ENCODE measurements at places on chromosomes 12 and 14.

GRCh38 chr12:67410246-67410645 is 141.1 kb downstream of the CAND1 start:
- H3K27ac ChIP-seq = no peak overlapping the region
- no peak overlapping the region for H3K4me3 ChIP-seq
- no peaks in the 10 kb centered on the region for H3K4me1 ChIP-seq
- no peaks in the 10 kb centered on the region for H3K36me3 ChIP-seq
- H3K27me3 ChIP-seq = no peaks in the 10 kb centered on the region

DNA sequence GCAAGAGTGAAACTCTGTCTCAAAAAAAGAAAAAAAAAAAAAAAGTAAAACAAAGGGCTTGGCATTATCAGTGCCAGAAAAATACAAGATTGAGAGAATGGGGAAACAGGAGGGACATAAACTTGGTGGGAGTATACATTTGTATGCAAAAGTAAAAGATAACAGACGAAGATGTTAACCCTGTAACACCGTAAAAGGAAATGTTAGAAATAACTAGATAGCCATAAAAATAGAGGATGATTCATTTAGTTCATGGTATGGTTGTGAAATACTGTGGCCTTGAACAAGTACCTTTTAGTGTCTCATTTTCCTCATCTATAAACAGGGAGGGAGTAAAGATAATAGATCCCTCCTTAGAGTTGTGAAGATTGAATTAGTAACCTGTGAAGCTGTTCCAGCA is 33.3 kb downstream of the ATP2A2 start:
- H3K36me3 ChIP-seq = peaks cover 73% of the 10 kb centered on the region
- no peak overlapping the region for H3K4me3 ChIP-seq
- H3K4me1 ChIP-seq = no peaks in the 10 kb centered on the region
- H3K27me3 ChIP-seq = no peaks in the 10 kb centered on the region
- H3K27ac ChIP-seq = no peak overlapping the region
- DNase-seq = no peak

GRCh38 chr14:67620217-67620785 is 581 bp downstream of the ARG2 start:
- H3K27ac ChIP-seq = no peak overlapping the region
- no peak for DNase-seq
- H3K27me3 ChIP-seq = no peaks in the 10 kb centered on the region
- peak overlapping the region; percentile 93 for H3K4me3 ChIP-seq

- no peaks in the 10 kb centered on the region for H3K4me1 ChIP-seq
- DNase-seq = no peak
- no peak overlapping the region for H3K4me3 ChIP-seq
- peaks cover 13% of the 10 kb centered on the region for H3K36me3 ChIP-seq
- no peaks in the 10 kb centered on the region for H3K27me3 ChIP-seq
- no peak overlapping the region for H3K27ac ChIP-seq
Measured at GRCh38 chr14:39025810-39026627, 77.0 kb downstream of the SEC23A start.

DNA sequence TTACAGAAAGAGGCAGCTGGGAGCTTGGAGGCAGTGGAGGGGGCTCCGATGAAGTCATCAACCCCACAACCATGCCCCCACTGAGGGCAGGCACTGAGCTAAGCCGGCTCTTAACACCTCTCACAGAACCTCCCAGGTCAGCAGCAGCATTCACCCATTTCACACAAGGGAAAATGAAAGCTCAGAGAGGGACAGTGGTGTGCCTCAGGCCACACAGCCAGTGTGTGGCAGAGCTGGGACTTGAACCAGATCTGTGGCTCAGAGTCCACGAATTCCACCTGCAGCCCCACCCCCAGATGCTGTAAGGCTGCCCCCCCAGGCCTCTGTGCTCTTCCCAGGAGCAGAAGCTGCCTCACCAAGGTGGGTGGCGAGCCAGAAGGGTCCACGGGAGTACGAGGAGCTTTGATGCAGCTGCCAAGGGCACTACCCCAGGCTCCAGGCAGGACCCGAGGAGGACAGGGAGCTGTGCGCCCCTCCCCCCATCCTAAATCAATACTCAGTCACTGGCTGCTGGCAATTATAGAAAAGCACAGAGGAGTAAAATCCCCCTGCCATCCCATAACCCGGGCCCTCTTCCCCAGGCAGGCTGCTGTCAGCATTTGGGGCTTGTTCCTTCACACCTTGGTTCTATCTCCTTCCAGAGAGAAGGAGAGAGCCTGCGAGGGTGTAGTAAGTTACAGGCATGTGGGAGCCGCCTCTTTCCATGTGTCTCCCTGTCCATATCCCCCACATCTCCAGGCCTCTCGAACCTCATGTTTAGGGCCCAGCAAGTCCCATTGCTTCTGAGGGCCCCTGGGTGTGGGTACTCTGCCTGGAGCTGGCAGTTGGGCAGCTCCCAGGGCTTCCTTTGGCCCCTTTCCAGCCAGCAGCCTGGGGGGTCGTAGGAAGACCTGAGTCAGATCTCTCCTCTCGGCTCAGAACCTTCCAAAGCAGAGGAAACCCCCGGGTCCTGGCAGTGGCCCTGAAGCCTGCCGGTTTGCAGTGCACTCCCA is 47.6 kb downstream of the FAM222A start:
- H3K4me1 ChIP-seq = no peaks in the 10 kb centered on the region
- H3K27me3 ChIP-seq = no peaks in the 10 kb centered on the region
- no peaks in the 10 kb centered on the region for H3K36me3 ChIP-seq
- no peak for DNase-seq
- no peak overlapping the region for H3K27ac ChIP-seq

GRCh38 chr12:92029902-92030586 is 115.6 kb downstream of the BTG1 start:
- H3K36me3 ChIP-seq = no peaks in the 10 kb centered on the region
- peaks cover 88% of the 10 kb centered on the region for H3K4me1 ChIP-seq
- no peak for DNase-seq
- H3K27me3 ChIP-seq = no peaks in the 10 kb centered on the region
- no peak overlapping the region for H3K4me3 ChIP-seq
- peak overlapping the region; percentile 96 for H3K27ac ChIP-seq

DNA sequence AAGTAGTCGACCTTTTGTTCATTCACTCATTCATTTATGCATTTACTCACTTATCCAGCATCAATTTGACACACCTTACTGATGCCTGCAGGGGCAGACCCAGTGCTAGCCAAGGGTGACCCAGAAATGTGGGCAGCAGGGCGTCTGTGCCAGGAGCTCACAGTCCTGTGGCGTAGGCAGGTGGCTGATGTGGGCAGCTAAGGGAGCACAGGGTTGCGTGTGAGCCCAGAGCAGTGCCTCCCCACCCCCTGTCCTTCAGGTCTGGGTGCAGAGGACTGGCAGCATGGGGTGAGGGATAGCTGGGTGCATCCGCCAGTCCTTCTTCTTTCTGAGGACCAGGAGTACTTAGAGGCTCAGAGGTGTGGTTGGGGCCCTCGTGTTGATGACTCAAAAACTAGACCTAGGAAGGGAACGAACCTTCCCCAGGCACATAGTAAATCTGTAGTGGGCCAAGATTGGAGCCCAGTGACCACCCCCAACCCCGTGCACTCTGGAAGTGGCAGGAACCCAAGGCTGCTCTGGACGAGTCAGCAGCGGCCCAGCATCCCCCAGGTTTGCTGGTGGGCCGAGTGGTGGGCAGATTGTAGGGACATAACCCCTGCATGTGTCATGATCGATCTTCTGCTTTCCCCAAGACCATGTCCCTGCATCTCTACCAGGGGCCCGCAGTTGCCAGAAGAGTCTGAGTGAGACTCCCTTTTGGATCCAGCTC is 63.9 kb downstream of the BEGAIN start:
- H3K27me3 ChIP-seq = no peaks in the 10 kb centered on the region
- H3K27ac ChIP-seq = no peak overlapping the region
- H3K4me3 ChIP-seq = no peak overlapping the region

GRCh38 chr12:86230516-86231146 is 25.6 kb downstream of the MGAT4C start:
- no peak for DNase-seq
- H3K4me3 ChIP-seq = no peak overlapping the region
- no peaks in the 10 kb centered on the region for H3K36me3 ChIP-seq
- no peaks in the 10 kb centered on the region for H3K27me3 ChIP-seq
- no peak overlapping the region for H3K27ac ChIP-seq
- H3K4me1 ChIP-seq = no peaks in the 10 kb centered on the region

- no peak for DNase-seq
- H3K4me3 ChIP-seq = no peak overlapping the region
- no peaks in the 10 kb centered on the region for H3K4me1 ChIP-seq
- H3K27ac ChIP-seq = no peak overlapping the region
- no peaks in the 10 kb centered on the region for H3K27me3 ChIP-seq
- H3K36me3 ChIP-seq = no peaks in the 10 kb centered on the region
Measured at GRCh38 chr12:70415987-70416386, 49.9 kb downstream of the KCNMB4 start.

DNA sequence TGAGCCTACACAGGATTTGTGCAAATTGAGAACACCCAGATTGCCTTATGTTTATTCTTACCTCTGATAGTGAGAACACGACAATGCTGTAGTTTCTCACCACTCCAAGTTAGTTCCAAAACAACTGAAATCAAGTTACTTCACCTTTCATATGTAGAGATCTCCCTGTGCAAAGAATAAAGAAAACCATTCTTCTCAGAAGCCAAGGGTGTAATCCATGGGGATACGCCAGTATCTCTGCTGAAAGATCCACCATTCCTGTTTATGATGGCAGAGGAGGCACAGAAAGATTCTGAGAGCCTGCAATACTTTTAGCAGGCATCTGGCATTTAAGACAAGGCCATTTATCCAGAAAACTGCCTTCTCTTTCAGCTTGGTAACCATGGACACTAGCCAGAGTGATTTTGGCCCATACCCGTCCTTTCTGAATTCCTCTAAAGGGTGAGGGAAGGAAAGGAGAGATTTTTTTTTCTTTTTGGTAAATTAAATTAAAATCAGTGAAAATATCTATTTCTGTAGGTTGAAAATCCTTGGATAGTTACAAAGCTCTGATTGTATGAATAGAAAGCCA is 355.4 kb upstream of the FAR2 start:
- H3K27me3 ChIP-seq = no peaks in the 10 kb centered on the region
- no peak overlapping the region for H3K4me3 ChIP-seq
- DNase-seq = no peak
- no peaks in the 10 kb centered on the region for H3K36me3 ChIP-seq
- H3K27ac ChIP-seq = no peak overlapping the region

GRCh38 chr14:73502017-73502619 is 11.4 kb downstream of the RIOX1 start:
- no peaks in the 10 kb centered on the region for H3K27me3 ChIP-seq
- H3K27ac ChIP-seq = no peak overlapping the region
- no peak overlapping the region for H3K4me3 ChIP-seq
- no peaks in the 10 kb centered on the region for H3K4me1 ChIP-seq
- peaks cover 12% of the 10 kb centered on the region for H3K36me3 ChIP-seq
- no peak for DNase-seq

GRCh38 chr14:103416916-103417315 is 31.7 kb downstream of the MARK3 start:
- DNase-seq = no peak
- H3K4me3 ChIP-seq = no peak overlapping the region
- H3K36me3 ChIP-seq = peaks cover 50% of the 10 kb centered on the region
- no peak overlapping the region for H3K27ac ChIP-seq

DNA sequence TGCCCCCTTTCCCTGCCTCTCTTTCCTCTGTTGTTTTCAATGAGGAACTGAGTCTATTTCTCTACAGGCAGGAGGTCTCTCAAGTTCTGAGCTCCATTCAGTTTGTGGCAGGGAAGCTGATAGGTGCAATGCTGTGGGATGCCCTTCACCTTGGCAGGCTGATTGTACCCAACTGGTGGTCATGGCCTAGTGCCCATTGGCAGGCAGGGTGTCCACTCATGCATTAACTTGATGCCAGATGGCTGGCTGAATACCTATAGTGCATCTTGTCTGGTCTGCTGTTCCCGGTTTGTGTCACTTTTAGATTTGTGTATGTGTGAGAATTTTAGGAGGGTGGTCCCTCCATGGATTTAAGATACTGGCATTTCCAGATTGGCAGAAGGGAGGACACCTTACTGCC is 20.0 kb upstream of the ITGA5 start:
- H3K4me3 ChIP-seq = no peak overlapping the region
- no peaks in the 10 kb centered on the region for H3K4me1 ChIP-seq
- peaks cover 7% of the 10 kb centered on the region for H3K27me3 ChIP-seq
- DNase-seq = no peak

DNA sequence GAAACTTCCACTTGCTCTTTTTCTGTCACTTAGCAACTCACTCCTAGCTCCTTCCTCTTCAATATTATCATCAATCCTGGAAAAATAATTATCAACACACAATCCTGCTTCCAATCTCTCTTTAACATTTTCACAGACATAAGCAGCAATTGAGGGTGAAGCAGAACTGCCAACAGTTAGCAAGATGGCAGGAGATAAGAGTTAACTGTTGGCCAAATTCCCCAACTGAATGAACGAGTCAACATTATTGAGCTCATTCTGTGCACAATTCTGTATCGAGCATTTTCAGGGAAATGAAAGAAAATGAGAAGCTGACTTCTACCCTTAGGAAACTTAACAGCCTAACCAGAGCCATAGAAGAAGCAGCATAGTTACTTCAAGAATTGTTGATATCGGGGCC is 152.0 kb downstream of the KCNA5 start:
- no peaks in the 10 kb centered on the region for H3K36me3 ChIP-seq
- peaks cover 11% of the 10 kb centered on the region for H3K27me3 ChIP-seq
- no peak overlapping the region for H3K27ac ChIP-seq
- H3K4me1 ChIP-seq = no peaks in the 10 kb centered on the region

DNA sequence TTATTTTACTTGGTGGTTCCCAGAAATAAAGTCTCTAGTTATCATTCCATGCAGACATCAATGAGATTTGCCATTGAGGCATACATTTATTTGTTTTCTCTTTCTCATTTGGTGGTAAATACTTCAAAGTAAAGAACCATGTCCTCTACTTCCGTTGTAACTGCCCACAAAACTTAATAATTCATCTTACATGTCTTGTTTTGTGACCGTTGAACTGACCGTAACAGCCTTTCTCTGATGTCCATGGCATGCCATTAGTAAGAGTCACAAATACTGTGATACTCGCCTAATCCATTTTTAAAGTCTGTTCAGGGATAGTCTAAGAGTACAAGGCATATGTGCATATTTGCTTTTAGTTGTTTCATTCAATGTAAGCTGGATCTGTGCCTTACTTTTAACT is 145.3 kb downstream of the ETV6 start:
- H3K4me1 ChIP-seq = peaks cover 78% of the 10 kb centered on the region
- H3K36me3 ChIP-seq = peaks cover 24% of the 10 kb centered on the region
- peak overlapping the region; percentile 69 for H3K27ac ChIP-seq
- no peak for DNase-seq
- H3K27me3 ChIP-seq = no peaks in the 10 kb centered on the region

DNA sequence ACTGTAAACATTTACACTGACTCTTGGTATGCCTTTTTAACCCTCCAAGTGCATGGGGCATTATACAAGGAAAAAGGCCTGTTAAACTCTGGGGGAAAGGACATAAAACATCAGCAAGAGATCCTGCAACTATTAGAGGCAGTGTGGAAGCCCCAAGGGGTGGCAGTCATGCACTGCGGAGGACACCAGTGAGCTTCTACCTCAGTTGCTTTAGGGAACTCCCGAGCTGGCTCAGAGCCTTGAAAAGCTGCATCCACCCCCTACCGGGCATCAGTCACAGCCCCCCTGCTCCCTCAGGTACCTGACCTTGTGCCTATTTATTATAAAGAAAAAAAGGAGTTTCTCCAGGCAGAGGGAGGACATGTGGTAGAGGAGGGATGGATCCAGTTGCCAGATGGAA is 695.6 kb upstream of the LMO3 start:
- H3K27ac ChIP-seq = no peak overlapping the region
- no peak overlapping the region for H3K4me3 ChIP-seq
- DNase-seq = no peak
- H3K27me3 ChIP-seq = no peaks in the 10 kb centered on the region
- no peaks in the 10 kb centered on the region for H3K4me1 ChIP-seq

- no peak overlapping the region for H3K4me3 ChIP-seq
- H3K36me3 ChIP-seq = no peaks in the 10 kb centered on the region
- DNase-seq = no peak
Measured at GRCh38 chr14:40188006-40188405, 755.8 kb upstream of the FBXO33 start.

All from DND-41 (cell line).